ENCODE measurements at places on chromosomes 11 and 22. TPM values are rescaled to one million over a fixed set of nuclear protein-coding genes. Genes with fewer than 3 reads are reported as not detected.

Gene UPK3A
- total RNA-seq: not detected

Gene MS4A15
- not detected for total RNA-seq

Gene BRMS1
- 41.2 TPM for total RNA-seq

Gene APOA5
- not detected for total RNA-seq

Gene XKR3
- not detected for total RNA-seq

Measured in mesangial cell (primary cell).